Activated T-helper 1 cell treated with anti-CD3 and anti-CD28 coated beads, Interleukin-2, amount 50 U/mL, for 16 hours (primary cell): ENCODE measurements at places on chromosomes 7 and 10.

- no peak for DNase-seq
These were observed 94.5 kb downstream of the MAD1L1 start for GRCh38 chr7:2138146-2138765.

GRCh38 chr7:155306673-155307470 lies 9.2 kb downstream of the INSIG1 start:
- no peak for DNase-seq

DNA sequence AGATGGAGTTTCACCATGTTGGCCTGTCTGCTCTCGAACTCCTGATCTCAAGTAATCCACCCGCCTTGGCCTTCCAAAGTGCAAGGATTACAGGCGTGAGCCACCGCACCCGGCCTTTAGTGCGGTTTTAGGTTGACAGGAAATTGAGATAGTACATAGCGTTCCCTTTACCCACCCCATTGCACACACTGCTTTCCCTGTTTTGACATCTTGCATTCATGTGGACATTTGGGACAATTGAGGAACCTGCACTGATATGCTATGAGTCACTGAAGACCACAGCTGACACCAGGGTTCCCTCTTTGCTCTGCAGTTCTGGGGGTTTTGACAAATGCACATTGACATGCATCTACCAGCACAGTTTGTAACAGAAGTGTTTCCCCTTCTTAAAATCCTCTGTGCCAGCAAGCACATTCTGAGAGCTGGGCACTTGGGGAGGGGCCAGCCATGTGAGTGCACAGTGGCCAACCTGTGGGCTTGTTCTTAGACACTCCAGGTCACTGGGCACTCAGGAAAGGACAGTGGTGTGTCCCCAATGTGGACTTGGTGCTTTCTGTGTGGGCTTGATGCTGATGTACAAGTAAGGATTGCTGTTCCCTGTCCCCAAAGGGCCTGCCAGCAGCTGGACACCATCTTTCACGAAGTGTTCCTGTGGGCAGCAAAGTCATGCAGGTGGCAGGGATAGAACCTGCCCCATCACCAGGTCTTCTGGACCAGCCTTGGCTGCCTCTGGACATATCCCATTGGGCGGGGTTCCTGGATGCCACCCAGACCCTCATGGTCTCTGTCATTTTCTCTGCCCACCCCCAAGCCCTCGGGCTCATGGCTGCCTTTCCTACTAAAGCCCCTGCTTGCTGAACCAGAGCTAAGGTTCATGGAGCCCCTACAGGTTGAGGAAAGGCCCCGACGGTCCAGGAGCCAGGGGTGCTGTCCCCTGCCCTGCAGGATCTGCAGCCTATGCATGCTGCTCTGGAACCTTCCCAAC lies 579.8 kb downstream of the GLRX3 start:
- DNase-seq, result no peak

DNA sequence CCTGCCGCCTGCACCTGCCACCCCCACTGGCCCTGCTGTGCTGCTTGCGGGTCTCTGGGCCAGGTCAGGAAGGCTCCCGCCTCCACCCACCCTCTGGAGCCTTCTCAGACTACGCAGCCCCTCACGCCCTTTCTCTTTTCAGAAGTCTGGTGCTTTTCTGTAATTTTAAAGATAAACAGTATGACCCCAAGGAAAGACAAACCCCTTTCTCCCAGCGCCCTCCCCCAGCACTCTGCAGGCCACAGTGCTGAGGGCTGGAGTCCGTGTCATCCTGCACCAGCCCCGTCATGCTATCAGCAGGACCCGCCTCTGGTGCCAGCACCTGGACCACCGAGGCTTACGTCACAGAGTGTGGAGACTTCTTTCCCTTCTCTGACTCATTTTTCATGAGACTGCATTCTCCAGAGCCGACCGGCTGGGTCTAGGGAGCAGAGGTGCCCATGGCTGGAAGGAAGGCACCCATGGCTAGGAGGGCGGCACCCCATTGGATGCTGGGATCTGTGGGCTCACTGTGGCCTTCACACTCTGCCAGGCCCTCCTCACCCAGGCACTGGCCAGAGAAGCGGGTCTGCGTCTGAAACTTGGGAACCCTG lies 53.4 kb downstream of the CFAP46 start:
- no peak for DNase-seq

- DNase-seq, result no peak
These were observed 143.4 kb upstream of the ADO start for GRCh38 chr10:62661143-62661542.

DNA sequence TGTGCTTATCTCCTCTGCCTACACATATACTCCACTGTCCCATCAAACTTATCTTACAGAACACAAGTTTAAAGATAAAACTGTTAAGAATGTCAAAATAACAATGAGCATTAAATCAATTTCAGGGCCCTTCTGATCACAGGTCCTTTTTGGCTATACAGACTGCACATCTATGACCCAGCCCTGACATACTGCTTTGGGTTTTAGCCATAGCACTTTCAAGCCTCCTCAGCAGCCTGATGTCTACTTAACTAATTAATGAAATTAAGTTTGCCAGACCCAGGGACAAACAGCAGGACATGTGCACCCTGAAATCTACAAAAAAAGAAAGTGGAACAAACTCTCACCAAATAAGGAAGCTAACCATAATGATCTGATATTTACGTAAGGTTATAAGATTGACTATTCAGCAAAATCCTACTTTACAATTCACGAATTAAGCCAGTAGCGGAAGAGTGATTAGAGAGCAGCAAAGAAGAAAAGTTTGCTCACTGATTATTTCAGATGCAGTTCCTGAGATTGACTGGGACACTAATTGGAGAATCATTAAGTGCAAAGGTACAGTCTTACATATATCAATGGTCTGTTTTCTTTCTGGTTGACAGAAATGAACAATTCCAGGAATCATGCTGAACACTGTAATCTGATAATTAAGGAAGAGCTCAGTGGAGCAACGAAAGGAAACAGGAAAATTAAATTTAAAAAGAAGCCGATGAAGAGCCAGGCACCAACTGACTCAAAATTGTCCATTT lies 669.3 kb upstream of the LRRN3 start:
- DNase-seq, result no peak

DNA sequence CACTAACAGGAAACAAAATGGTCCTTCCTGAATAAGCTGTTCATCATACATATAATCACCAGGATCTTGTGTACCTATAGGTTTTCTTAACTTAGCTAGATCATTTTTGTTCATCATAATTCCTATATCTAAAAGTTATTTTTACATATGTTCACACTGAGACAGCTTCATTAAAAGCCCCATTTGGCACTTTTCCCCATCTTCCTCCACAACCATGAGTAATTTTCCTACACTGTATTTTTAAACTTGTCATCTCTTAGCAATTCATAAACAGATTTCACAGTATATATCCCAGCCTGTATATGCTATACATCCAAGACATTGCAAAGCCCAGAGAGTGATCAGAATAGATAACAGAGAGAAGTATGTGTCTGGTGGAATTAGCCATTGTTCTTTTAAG lies 28.3 kb downstream of the ZNF365 start:
- DNase-seq, result no peak
